Stimulated activated CD8-positive, alpha-beta memory T cell treated with anti-CD3 and anti-CD28 coated beads, Interleukin-4, amount 100 ng/mL, for 24 hours (primary cell): ENCODE measurements at places on chromosomes 1 and 21.

DNA sequence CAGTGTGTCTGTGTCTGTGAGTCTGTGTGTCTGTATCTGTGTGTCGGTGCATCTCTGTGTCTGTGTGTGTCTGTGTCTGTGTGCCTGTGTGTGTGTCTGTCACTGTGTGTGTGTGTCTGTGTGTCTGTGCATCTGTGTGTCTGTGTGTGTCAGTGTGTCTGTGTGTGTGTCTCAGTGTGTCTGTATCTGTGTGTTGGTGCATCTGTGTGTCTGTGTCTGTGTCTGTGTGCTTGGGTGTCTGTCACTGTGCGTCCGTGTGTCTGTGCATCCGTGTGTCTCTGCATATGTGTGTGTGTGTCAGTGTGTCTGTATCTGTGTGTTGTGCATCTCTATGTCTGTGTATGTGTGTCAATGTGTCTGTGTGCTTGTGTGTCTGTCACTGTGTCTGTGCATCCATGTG lies 44.7 kb upstream of the POFUT2 start:
- DNase-seq = no peak

GRCh38 chr1:170856455-170856854 lies 78.9 kb upstream of the MROH9 start:
- no peak for DNase-seq

GRCh38 chr1:232409584-232409983 lies 220.3 kb downstream of the SIPA1L2 start:
- no peak for DNase-seq

- DNase-seq = no peak
These were observed 126.5 kb downstream of the CAPN8 start for GRCh38 chr1:223538981-223539380.
